ENCODE measurements at places on chromosomes 5 and 9. TPM values are rescaled to one million over a fixed set of nuclear protein-coding genes. Genes with fewer than 3 reads are reported as not detected.

Gene INSL6
- total RNA-seq = not detected

- no peak for DNase-seq
Observed at GRCh38 chr5:84524491-84524890, 139.8 kb upstream of the EDIL3 start.

GRCh38 chr5:1347571-1347970 is 2.7 kb upstream of the CLPTM1L start:
- DNase-seq = no peak

DNA sequence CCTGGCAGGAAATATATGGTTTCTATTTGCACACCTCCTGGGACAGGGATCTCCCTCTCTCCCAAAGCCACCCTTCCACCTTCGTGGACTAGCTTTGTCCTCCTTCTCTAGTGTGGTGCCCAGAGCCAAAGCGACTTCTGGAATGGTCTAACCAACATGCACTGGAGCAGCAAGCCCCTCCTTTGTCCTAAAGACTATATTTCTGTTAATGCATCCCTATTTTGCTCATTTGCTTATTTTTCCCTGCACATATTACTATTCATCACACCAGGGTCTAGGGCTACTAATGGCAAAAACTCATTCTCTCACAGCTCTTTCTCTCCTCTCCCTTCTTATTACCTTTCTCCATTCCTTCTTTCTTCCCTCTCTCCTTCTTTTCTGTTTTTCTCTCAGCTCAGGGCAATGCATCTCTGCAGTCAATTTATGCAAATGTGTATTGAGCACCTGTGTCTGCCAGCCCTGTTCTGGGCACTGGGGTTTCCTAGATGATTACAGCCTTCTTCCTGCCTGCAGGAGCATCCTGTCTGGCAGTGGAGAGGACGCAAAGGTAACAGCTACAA is 2.8 kb upstream of the NEURL1B start:
- no peak for DNase-seq

Gene PCDHB15
- 2.4 TPM for total RNA-seq

DNA sequence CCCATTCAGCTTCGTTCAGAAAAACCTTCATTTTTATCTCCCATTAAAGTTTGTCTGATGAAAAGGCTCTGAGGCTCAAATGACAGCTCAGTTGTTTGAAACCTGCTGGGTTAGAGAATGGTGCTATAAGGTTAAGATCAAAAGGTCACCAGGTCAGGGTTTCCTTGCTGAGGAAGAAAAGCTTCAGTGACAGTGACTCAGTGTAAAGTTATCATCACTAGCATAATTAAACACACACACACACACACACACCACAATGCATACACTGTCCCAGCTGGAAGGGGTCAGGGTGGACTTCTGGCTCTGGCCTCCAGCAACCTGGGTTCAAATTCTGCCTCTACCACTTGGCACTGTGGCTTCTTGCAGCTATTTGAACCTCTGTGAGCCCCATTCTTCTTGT is 281.1 kb downstream of the DOCK8 start:
- DNase-seq = no peak

GRCh38 chr5:157596487-157596886 is 20.9 kb upstream of the ADAM19 start:
- DNase-seq = no peak

Gene SUSD3
- total RNA-seq = 3.1 TPM

DNA sequence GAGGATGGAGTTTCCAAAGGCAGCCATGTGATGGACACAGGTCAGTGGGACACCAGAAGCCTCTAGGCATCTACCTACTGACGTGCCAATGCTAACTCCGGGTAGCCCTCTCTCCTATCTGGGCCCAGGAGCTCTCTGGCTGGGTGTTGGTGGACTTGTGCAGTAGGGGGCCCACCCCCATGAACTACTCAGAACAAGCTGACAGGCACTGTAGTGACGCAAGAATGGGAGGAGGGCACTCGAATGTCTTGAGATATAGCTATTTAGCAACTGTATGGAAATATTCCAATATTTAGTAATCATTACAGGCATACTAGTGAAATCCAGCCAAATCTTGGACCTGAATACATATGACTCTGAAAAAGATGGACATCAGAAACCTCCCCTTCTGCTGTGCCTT is 5.7 kb upstream of the DOCK2 start:
- no peak for DNase-seq

- DNase-seq = peak; percentile 70
Observed at GRCh38 chr9:120928483-120929228, 2.1 kb upstream of the TRAF1 start.
